Bronchial epithelial cell (primary cell): ENCODE measurements at places on chromosomes 5 and 9.

GRCh38 chr5:51172903-51173626, 210.2 kb upstream of the ISL1 start:
- no peak for DNase-seq

DNA sequence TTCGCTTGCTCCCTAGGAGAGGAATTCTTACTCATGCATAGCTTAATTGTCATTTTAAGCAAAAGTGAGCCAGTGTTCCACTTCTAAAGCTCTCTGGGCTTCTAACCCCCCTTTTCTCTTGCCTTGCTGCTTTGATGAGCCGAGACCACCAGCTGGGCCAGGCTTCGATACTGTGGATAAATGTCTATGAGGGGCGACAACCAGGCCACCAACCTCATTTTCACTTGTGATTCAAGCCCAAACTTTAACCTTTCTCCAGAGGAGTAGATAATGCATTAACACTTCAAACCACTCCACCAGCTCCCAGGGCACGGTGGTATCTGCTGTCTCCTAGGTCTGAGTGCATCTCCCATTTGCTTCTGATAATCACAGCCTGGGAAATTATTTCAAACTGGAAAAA, 205.6 kb downstream of the PSAT1 start:
- DNase-seq = no peak

GRCh38 chr5:15489571-15490235, 10.3 kb upstream of the FBXL7 start:
- peak; percentile 33 for DNase-seq

GRCh38 chr5:88089719-88090390, 178.8 kb downstream of the TMEM161B start:
- no peak for DNase-seq

DNA sequence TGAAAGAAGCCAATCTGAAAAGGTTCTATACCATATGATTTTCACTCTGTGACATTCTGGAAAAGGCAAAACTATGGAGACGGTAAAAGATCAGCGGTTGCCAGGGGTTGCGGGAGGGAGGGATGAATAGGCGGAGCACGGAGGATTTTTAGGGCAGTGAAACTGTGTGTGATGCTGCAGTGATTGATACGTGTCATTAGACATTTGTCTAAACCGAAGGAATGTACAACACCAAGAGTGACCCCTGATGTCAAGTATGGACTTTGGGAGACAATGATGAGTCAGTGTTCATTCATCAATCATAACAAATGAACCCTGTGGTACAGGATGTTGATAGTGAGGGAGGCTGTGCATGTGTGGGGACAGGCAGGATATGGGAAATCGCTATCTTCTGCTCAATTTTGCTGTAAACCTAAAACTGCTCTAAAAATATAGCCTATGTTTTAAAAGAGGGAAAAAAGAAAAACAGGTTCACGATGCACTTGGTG, 34.4 kb downstream of the ERGIC1 start:
- DNase-seq = peak; percentile 78

DNA sequence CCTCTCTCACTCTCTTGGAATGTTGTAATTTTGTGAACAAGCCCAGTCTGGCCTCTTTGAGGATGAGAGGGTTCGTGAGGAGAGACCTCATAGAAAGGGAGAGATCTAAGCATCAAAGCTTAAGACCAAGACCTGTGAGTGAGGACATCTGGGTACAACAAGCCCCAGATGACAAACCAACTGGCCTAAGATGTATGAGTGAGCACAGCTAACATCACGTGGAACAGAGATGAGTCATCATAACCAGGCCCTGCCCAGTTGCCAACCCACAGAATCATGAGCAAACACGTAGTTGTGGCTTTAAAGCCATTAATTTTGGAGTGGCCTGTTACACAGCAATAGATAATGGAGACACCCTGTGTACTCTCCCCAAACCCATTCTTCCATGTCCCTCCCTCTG, 439.1 kb upstream of the KIF2A start:
- peak; percentile 95 for DNase-seq

DNA sequence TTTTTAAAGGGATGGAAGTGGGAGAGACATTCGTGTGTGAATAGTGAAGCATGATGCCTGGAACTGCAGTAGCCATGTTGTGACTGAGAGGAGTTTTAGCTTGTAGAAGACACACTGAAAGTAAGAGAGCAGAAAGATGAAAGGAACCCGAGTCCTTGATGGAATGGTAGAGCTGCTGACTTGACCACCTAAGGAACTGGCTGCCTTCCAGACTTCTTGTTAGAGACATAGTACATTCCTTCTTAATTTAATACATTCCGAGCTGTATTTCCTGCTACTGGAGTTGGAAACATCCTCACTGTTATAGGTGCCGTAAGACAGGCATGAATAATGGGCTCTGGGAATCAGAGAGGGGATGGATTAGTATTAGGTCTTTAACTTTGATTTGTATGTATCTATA, 7.4 kb downstream of the CER1 start:
- no peak for DNase-seq

DNA sequence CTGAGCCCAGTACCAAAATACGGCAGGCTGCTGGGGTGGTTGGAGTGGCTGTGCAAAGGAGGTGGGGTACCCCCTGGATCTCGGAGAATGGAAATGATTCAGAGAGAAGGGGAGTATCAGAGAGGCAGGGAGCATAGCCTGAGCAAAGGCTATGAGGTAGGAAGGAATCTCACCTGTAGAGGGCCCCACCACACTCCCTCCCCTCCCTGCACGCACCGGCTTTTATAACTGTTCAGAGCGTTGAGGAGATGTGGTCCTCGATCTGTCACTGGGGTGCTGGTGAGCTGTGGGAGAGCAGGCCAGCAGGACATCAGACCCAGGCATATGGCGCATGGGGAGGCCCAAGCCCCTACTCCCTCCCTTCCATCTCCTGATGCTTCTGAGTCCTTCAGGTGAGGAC, 13.2 kb downstream of the PHF19 start:
- no peak for DNase-seq

- no peak for DNase-seq
Observed at GRCh38 chr5:154176181-154176580, 14.4 kb upstream of the GALNT10 start.

DNA sequence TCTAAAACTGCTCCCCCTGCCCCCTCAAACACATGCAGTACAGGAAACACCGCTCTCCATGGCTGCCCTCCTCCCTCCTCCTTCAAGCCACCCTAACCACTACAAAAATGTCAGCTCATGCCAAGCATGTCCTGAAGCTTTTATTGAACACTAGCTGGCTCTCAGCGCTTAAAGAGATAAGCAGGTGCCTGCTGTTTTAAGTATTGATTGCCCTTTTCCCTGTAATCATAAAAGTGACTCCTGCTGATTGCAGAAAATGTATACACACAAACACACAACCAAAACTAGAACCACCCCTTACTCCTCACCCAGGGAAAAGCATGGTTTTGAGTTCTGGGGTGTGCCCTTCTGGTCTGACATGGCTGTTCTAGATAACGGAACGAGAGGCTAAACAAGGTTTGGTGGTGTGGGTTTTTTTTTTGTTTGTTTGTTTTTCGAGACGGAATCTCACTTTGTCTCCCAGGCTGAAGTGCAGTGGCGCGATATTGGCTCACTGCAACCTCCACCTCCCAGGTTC, 3.7 kb upstream of the UCK1 start:
- DNase-seq = no peak

DNA sequence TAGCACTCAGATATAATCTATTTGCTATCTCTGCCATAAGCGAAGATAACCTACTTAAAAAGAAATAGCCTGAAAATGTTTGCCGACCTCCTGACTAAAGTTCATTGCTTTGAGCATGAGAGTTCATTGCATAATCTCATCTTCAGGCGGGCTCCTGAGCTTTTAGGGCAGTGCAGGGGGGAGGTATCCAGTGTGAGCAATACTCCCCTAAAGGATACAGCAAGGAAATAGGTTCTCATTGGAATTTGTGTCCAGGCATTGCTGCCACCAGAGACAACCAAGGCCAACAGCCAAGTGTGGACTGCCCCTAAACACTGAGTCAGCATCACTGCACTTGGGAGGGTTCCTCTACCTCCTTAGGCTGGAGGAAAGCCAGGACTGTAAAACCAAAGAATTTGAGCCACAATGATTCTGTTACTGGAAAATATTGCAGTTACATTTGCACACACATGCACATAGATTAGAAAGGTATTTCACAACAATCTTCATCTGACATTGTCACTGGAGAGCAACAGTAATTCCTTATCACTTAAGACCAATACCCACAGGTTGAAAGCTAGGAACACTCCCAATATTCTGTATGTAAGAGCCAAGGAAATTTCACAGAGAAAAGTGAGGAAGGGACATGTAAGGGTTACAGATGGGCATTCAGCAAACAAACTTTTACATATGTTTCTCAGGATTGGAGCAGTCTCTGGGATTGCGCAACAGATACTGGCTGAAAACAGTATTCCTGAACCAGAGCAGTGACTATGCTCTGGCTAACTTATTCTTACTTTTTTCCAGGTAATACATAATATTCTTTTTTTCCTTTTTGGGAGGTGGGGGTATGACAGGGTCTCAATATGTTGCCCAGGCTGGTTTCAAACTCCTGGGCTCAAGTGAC, 98.6 kb upstream of the TLE1 start:
- peak; percentile 69 for DNase-seq

- DNase-seq = no peak
Observed at GRCh38 chr9:127088724-127089615, 33.5 kb downstream of the ANGPTL2 start.

DNA sequence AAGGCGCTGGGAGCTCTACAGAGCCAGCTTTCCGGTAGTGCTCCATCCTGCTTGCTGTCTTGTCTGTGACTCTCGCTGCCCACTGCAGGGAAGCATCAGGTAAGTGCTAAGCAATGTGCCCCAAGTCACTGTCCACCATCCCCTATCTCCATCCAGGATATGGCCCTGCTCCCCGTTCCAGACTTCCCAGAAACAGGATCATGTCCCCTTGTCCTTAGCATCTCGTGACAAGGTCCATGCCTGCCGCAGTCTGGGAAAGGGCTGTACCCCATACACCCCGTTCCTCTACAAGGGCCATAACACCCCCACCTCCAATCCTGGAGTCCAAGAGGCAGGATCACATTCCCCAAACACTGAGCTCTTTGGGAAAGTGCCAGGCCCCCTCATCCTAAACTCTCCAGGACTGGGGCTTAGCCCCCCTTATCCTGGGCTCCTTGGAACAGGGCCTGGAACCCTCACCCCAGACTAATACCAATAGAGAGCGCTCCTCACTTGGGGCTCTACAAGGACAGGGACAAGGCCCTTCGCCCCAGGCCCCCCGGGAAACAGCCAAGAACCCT, 566 bp downstream of the RPP25L start:
- DNase-seq = no peak

DNA sequence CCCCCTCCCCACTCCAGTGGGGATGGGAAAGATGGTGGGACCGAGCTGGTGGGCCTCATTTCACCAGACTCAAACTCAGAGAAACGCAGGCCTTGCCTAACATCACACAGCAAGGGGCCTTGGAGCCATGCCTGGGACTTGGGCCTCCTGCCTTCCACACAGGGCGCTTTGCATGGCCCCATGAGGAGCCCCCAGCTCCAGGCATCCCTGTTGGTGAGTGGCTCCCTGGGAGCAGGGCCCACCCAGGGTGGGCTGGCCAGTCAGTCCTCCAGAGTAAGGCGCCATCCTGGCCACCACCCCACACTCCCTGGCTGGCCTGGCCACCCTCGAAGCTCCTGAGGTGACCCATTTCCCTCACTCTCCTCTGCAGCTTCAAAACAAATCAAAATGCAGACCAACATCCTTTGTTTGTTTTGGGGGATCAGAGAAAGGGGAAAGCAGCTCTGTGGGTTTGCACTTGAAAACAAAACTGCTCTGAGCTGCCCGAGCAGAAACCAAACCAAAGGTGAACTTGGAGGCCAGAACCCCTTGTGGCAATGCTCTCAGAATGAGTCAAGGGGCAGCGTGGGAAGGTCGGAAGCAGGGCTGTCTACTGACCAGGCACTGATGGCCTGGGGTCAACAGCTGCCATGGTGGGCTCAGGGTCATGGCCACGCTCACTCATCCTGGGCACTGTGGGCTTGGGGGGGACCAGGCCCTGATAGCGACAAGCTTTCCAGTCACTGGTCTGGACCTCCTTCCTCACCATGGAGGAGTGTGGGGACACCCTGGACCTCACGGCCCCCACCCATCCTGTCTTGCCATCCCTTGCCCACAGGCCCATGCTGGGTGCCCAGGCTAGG, 37.0 kb upstream of the VDAC1 start:
- no peak for DNase-seq

DNA sequence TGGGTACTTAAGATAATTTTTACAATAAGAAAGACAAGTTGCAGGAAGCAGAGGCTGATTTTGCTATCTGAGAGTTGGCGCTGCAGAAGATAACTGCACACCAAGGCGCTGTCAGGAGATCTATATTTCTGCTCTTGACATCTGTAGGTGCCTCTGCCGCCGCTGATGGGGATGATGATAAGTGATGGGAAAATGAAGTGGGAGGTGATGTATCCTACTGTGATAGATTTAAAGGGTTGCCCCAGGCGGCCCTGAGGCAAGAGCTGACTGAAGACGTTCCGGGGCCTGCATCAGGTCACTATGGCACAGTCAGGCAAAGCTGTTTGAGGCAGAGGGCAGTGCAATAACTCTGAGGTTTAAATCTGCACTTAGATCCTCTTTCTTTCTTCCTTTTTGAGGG, 78.1 kb downstream of the SNCAIP start:
- no peak for DNase-seq

GRCh38 chr9:13607481-13608441, 328.3 kb upstream of the MPDZ start:
- DNase-seq = no peak

GRCh38 chr5:174376056-174376455, 330.6 kb downstream of the NSG2 start:
- no peak for DNase-seq

- no peak for DNase-seq
Observed at GRCh38 chr5:120330558-120330957, 133.5 kb upstream of the PRR16 start.

GRCh38 chr9:135295551-135296300, 183.9 kb upstream of the PPP1R26 start:
- no peak for DNase-seq

DNA sequence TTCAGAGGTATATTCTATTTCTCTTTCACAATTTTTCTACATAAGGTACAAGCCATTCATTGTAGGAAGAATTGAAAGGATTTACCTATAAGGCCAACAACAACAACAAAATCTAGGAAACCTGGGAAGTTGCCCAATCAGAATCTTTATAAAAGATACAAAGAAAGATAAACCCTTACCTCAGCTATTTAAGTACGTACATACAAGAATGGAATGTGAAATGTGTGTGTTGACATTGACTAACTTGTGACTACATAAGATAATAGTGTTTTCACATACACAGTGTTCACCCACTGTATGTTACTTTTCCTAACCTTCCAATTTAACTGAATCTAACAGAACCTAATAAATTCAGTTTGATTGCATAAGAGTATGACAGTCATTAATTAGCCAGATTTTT, 154.1 kb downstream of the ADAMTS6 start:
- DNase-seq = peak; percentile 77

DNA sequence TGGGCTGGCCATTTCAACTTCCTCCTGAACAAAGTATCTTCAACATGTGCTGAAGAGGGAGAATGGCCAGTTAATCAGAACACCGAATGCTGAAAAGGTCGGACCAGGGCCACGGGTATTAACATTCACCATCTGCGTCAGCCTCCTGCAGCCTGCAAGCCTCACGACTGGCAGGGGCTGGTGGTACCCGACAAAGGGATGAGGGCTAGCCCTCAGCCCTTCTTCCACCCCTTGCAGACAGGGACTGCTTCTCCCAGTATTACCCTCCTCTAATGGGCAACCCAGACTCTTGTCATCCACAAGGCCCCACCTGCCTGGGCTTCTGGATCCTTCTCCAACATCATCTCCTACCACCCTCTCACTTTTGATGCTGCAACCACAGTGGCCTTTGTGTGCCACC, 246.6 kb downstream of the FSTL4 start:
- no peak for DNase-seq

GRCh38 chr9:72557549-72557948, 36.1 kb downstream of the TMC1 start:
- peak; percentile 100 for DNase-seq
